Hippocampal formation (tissue), 2 donors: ENCODE measurements at places on chromosomes 5 and 9.

DNA sequence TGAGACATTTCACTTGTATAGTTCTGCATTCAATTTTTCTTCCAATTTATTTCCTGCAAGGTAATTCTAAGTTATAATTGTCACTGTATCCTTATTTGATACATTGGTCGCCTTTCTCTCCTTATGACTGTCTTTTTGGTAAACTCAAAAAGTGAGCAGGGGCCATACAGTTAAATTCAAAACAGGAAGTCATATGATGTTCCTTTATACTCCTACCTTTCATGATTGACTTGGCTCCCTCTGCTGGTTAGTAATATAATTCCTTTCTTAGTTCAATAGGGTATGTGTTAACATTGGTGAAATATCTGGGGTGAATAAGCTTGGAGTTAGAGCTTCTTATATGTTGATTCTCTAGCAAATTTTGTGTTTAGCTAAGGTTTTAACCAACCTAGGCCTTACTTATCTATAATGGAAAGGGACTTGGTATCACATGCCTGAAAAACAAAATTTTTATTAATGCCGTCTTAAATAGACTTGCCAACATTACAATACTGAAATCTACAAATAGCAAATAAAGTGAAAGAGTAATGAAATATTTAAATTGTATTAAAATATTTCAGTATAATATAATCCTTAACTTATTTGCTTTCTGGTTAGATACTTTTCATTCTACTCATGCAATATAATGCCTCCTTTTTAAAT, 6.0 kb upstream of the NIPBL start:
- peak; percentile 50 for DNase-seq

GRCh38 chr5:53378590-53379247, 101.7 kb upstream of the FST start:
- no peak for DNase-seq

GRCh38 chr5:127333483-127333882, 42.9 kb downstream of the MEGF10 start:
- peak; percentile 15 for DNase-seq

DNA sequence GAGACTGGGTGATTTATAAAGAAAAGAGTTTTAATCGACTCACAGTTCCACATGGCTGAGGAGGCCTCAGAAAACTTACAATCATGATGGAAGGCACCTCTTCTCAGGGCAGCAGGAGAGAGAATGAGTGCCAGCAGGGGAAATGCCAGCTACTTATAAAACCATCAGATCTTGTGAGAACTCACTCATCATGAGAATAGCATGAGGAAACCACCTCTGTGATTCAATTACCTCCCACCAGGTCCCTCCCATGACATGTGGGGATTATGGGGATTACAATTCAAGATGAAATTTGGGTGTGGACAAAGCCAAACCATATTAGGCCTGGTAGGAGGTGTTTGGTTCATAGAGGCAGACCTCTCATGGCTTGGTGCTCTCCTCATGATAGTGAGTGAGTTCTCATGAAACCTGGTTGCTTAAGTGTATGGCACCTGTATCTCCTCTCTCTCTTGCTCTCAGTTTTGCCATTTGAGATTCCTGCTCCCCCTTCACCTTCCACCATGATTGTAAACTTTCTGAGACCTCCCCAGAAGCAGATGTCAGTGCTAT, 39.8 kb downstream of the GAPT start:
- DNase-seq = no peak

DNA sequence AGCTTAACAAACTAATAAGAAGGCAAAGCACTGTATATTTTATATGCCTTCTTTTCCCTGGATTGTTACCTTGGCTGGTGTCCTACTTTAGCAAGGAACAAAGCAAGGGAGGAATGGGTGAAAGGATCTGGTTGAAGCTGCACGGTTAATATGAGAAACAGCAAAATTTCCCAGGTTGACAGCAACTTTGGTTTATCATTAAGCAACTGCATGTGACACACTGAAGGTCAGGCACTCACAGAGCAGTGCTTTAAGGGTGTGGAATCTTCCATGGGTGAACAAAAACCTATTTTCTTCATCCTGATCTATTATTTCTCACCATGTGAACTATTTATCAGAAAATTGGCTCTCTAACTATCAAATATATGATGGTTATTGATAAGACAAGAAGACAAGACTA, 109.0 kb upstream of the ATP10B start:
- DNase-seq = no peak

DNA sequence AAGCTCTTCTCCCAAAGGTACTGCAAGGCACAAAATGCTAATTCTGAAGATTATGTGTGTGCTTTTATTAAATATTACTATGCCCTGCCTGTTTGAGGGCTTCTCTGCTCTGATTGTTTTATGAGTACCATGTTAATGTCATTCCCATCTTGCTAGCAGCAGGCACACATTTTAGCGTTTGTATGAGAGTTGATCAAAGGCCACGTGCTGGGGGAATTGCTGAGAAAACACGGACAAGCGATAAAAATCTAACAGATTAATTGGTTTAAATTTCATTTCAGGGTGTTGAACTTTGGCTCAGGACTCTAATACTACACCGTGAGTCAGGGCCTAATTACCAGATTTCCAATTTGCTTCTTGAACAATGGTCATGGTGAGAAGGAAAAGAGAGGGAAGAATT, 298.4 kb downstream of the EBF1 start:
- no peak for DNase-seq

DNA sequence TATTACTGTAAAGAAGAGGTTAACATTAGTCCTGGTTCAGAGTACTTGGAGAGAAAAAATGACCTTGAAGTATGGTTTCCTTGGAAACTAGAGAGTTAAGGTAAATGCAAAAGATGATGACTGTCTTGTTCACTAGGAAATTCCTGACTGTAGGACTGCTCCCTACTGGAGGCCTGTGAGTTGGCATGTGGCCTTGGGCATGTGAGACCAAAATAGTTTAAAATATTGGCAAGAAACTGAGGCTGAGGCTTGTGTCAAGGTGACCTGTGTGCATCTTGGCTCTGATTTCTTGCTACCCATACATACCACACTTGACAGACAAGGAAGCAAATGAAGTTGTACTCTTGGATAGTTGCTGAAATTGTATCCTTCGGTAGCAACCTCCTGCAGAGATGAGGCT, 96.5 kb downstream of the TARS1 start:
- DNase-seq = no peak

- no peak for DNase-seq
These were observed 66.1 kb downstream of the FBXL17 start for GRCh38 chr5:108315829-108316228.

- DNase-seq = no peak
These were observed 138.5 kb downstream of the MPDZ start for GRCh38 chr9:13140843-13141592.

DNA sequence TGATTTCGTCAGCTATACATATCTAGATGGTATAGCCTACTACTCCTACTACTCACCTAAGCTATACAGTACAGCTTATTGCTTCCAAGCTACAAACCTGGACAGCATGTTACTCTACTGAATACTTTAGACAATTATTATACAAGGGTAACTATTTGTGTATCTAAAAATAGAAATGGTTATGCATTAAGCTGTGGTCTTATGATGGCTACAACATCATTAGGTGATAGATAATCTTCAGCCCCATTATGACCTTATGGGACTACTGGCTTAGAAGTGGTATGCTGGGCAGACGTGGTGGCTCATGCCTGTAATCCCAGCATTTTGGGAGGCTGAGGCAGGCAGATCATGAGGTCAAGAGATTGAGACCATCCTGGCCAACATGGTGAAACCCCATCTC, 40.2 kb downstream of the CERT1 start:
- DNase-seq = no peak

- DNase-seq = no peak
These were observed 24.4 kb downstream of the CYFIP2 start for GRCh38 chr5:157290156-157290980.

DNA sequence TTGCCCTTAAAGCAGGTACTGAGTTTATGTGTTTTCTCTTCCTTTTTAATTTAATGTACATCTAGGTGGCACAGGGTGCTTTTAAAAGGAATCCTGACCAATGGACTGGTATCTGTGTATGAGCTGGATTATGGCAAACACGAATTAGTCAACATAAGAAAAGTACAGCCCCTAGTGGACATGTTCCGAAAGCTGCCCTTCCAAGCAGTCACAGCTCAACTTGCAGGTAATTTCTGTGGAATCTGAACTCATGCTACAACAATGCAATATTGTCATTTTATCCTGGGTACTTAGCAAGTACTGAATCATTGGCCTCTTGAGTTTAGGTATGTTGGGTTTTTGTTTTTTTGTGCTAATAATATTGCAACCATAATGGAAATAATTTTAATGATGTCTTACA, 14.4 kb upstream of the TMOD1 start:
- no peak for DNase-seq

DNA sequence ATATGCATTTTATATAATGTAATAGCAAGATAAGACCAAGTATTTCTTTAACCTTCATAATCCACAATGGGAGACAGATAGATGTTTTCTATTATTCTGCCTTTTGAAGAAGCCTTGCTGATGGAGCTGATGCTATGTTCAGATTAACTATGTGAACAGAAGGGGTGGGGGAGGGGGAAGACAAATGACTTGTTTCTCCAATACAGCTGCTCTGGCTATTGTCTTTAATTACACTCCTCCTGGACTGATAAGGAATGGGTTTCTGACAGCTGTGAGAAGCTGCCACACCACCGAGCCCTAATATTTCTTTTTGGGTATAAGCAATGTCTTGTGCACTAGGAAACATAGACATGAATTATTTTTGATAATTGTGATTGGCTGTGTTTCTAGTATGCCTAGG, 62.0 kb downstream of the CAVIN4 start:
- DNase-seq = no peak
